ENCODE measurements at places on chromosomes 2 and 18.

DNA sequence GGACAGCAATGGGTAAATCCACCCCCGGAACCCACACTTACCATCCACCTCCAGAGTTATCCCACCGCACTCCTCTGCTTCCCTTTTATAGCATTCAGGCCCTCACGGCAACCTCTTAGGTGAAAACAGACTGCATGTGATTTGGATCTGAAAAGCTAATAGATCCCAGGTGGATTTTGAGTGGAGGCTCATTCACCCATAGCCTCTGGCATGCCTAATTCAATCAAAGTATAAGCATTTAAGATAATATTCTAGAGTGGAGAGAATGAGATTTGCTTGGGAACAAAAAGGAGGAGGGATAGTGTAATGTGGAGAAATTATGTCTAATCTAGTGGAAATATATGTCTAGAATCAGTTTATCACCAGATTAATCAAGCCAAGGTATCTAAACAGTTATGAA is 17.1 kb downstream of the SLC14A1 start:
- DNase-seq = no peak

GRCh38 chr2:56376699-56377665 is 193.2 kb downstream of the CCDC85A start:
- DNase-seq = no peak

DNA sequence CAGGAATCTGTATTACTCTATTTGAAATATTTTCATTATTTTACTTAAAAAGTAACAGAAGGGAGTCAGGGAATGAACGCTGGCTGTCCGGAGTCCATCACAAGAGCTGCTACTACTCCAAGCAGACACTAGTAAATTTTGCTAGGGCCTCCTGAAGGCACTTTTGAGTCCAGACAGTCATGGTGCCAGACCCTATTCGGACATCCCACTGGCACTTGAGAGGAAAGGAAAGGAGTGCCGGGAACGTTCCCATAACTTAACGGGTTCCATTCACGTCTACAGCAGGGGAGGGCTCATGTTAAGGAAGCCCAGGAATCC is 563 bp upstream of the GMCL1 start:
- DNase-seq = no peak

DNA sequence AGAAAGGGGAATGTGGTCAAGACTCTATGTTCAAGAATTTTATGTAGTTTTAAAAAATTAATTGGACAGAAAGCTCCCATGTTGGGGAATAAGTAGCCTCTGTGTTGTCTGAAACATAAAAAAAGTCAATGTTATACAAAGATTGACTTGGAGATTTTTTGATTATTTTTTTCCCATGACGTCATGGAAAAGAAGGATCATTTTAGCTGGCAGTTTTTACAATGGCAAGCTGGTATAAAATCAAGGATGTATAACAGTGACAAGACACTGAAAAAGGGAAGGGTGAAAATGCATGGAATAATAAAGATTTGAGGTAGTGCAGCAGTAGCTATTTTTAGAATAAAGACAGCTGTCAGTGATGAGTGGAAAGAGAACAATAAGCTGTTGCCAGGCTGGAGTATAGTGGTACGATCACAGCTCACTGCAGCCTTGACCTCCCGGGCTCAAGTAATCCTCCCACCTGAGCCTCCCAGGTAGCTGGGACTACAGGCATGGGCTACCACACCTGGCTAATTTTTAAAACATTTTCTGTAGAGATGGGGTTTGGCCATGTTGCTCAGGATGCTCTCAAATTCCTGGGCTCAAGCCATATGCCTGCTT is 9.2 kb downstream of the SLC39A10 start:
- no peak for DNase-seq

GRCh38 chr2:233039846-233040530 is 7.5 kb downstream of the NEU2 start:
- no peak for DNase-seq

DNA sequence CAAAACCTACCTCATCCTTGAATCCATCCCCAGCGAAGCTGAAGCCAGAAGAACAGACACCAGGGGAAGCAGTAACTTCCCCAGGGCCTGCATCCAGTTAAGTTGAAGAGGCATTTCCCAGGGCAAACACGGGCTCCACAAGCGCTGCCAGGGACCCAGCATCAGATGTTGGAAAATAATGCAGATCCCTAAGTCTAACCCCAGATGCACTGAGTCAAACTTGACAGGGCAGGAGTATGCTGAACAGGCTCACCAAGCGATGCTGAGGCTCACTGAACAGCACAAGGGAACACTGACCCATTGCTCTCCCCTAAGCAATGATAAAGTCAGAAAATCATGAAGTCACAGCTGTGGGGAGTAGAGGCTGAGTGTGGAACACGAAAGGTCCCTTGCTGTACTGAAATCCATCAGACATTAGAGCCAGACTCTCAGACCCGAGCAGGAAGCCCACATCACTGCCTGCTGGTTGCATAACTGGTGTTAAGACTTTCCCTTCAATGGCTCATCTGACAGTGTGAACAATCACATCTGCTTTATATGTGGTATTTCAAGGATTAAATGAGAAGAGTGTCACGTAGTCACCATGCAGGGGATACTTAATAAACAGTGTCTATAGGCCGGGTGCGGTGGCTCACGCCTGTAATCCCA is 36.2 kb downstream of the TNS1 start:
- no peak for DNase-seq
